ENCODE measurements at places on chromosomes 16 and 17. TPM values are rescaled to one million over a fixed set of nuclear protein-coding genes. Genes with fewer than 3 reads are reported as not detected.

- DNase-seq, result no peak
Observed at GRCh38 chr16:8655184-8655717, 19.2 kb upstream of the ABAT start.

DNA sequence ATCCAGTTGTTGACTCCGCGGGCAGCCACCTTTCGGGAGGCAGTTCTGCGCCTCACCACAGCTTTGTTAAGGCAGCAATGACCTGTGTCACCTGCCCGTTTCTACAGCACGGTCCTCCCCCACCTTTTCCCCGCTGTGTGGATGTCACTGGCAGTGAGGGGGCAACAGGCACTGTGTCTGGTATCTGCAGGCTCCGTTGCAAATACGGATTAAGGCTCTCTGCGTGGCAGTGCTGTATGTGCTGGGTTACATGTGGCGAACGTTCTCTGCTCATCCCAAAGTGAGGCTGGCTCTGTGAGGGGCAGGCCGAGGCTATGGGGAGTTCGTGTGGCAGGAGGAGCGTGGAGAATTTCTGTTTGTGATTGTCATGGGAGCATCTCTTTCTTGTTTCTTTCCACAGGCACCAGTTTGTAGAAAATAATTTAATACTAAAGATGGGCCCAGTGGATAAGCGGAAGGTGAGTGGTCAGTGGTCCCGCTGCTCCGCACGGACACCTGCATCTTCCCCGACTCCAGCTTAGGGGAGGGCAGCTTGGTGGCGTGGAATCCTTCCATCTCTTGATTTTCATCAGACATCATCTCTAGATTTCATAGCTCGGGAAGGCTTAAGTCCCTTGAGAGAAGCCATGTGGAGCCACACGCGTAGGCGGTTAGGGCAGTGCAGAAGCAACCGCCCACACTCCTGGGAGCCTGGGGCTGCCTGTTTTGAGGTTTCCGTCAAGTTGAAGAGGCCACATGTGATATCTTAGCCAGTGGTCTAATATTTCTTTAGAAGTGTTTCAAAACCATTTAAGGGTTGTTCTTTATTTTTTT is 57.8 kb downstream of the PDPK1 start:
- DNase-seq, result no peak

DNA sequence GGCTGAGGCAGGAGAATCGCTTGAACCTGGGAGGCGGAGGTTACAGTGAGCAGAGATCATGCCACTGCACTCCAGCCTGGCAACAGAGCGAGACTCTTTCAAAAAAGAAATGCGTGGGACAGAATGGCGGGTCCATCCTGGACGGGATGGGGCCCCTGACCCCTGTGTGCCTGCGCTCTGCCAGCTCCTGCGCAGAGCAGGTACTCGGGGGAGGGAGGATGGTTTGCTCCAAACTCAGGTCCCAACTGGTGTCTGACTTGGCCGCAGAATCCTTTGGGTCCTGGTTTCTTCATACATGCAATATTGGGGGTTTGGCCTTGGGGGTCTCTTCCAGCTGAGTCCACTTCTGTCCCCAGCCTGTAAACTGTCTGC is 10.4 kb downstream of the CHMP6 start:
- DNase-seq, result no peak

DNA sequence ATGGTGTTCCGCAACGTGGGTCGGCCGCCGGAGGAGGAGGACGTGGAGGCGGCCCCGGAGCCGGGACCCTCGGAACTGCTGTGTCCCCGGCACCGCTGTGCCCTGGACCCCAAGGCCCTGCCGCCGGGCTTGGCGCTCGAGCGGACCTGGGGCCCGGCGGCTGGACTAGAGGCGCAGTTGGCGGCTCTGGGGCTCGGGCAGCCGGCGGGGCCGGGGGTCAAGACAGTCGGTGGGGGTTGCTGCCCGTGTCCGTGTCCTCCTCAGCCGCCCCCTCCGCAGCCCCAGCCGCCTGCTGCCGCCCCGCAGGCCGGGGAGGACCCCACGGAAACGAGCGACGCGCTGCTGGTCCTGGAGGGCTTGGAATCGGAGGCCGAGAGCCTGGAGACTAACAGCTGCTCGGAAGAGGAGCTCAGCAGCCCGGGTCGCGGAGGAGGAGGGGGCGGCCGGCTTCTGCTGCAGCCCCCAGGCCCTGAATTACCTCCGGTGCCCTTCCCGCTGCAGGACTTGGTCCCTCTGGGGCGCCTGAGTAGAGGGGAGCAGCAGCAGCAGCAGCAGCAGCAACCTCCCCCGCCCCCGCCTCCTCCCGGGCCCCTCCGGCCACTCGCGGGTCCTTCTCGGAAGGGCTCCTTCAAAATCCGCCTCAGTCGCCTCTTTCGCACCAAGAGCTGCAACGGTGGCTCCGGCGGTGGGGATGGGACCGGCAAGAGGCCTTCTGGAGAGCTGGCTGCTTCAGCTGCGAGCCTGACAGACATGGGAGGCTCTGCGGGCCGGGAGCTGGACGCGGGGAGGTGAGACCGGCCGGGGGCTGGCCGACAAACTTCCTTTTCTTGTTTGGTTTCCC is 821 bp downstream of the SOCS7 start:
- DNase-seq, result peak; percentile 44

The ANKRD40CL gene
- not detected for total RNA-seq

The STAC2 gene
- total RNA-seq, result under 0.01 TPM

GRCh38 chr17:77194179-77194578 is 53.4 kb downstream of the SEC14L1 start:
- no peak for DNase-seq

DNA sequence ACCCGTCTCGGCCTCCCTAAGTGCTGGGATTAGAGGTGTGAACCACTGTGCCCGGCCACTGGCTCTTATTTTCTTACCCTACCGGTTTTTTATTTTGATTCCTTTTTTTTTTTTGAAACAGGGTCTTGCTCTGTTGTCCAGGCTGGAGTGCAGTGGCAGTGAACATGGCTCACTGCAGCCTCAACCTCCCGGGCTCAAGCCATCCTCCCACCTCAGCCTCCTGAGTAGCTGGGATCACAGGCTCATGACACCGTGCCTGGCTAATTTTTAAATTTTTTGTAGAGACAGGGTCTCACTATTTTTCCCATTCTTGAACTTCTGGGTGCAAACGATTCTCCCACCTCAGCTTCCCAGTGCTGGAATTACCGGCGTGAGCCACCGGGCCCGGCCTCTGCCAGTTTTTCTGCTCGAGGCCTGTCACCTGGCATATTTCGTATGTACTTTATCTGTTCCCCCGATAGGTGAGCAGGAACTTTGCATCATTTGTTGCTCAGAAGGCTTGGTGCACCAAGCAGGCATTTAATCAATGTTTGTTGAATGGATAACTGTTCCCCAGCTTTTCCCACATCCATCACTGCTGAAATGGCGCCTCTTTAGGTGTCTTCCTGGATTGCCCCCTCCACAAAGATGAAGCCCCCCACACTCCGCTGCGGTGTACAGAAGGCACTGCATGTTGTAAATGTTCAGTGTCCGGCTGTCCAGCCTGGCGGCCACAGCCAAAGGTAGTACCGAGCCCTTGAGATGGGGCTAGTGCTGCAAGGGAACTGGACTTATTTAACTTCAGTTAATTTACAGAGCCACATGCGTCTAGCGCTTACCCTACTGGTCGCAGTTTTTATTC is 858 bp upstream of the TELO2 start:
- DNase-seq, result no peak

GRCh38 chr16:69888005-69888590 is 63.0 kb upstream of the CLEC18A start:
- DNase-seq, result no peak

- no peak for DNase-seq
Observed at GRCh38 chr16:68369697-68370580, 59.1 kb downstream of the PRMT7 start.

DNA sequence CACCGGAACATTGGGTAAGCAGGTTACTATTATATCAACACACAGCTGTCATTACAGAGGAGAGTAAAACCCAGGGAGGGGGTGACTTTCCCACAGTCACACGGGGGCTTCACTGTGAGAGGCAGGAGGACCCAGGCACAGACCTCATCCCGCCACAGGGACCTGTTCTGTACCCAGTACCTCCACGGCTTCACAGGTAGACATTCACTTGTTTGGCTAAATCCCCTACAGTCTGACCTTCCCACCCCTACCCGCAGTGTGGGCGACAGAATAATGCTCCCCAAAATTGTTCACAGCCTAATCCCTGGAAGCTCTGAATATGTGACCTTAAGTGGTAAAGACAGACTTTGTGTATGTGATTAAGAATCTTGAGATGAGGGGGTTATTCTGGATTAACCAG is 16.5 kb downstream of the LITAF start:
- no peak for DNase-seq

GRCh38 chr17:79133985-79134384 is 59.4 kb downstream of the ENGASE start:
- no peak for DNase-seq

DNA sequence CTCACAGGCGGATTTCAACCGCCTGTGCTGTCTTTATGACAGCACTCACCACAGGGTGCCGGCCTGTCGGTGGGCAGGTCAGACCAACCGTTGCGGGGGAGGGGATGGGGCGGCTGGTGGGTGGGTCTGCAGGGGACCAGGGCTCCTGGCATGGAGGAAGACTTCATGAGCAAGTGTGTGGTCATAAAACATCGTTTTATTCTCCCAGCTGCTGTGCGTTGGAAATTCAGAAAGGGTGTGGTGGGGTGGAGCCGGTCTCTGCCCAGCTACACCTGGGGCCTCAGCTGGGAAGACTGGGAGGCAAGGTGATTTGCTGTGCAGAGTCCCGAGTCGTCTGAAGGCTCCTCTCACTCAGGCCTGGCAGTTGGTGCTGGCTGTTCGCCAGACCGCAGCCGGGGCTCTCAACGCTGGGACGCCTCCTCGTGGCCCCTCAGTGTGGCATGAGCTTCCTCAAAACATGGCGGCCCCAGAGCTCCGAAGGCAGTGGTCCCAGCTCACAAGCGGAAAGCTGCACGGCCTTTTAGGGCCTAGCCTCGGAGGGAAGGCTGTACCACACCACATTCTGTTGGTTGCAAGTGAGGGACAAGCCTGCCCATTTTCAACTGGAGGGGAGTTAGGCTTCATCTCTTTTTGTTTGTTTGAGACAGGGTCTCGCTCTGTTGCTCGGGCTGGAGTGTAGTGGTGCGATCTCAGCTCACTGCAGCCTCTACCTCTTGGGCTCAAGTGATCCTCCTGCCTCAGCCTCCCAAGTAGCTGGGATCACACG is 45.8 kb upstream of the GSE1 start:
- DNase-seq, result no peak
